Esophagus muscularis mucosa (tissue), 4 donors: ENCODE measurements at places on chromosomes 13 and 19. TPM values are rescaled to one million over a fixed set of nuclear protein-coding genes. Genes with fewer than 3 reads are reported as not detected.

Gene NCR1
- total RNA-seq: not detected

Gene ZNF837
- 1.5 TPM for total RNA-seq

Gene USHBP1
- total RNA-seq: 12.0 TPM

DNA sequence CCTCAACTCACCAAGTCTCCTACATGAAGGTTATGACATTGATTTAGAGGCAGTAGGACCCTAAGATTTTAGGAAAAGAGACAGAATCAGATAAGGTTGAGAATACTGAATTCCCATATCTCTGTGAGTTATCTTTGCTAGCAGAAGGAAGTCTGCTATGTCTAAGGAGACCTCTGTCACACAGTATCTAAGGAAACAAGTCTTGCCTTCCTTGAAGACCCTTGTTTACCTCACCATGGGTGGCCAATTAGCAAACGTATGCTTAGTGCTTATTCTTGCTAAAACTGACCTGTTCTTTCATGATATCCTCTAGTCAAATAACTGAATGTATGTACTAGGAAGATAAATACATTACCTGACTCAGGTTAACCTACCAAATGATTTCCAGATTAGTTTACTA is 855.4 kb upstream of the SLITRK1 start:
- no peak for DNase-seq

GRCh38 chr13:73702419-73703071 is 431.7 kb downstream of the KLF12 start:
- DNase-seq: no peak

DNA sequence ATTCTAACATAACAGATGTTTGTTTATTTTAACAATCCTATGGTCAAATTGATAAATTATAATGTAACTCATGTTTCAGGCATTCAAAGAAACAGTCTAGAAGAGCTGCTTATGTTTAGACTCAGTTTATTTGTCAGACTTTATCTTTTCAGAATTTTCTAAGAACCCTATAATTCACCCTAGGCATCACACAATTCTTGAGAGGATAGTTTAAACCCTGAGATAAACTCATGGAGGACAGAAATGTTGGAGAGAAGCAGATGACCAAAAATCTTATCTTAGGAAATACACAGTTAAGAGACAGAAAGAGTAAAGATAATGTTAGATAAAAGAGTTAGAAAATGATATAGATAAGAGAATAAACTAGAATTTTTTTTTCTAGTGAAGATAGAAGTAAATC is 1185.7 kb upstream of the SLC10A2 start:
- no peak for DNase-seq
